ENCODE measurements at places on chromosomes 2 and 18.

DNA sequence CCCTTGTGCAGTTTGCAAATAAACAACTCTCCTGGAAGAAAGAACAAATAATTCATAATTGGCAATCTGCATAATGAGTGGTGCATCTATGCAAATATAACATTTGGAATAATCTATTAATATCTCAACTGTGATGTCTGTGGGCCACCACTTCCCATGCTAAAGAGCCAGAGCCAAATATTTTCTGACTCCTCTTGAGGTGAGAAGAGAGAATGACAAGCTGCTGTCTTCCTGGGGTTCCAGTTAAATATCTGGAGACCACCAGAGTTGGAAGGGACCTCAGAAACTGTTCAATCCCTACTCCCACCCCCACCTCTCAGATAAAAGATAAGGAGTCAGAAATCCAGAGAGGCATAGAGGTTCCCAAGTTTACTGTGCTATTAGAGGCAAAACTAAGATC lies 241.0 kb upstream of the SLC14A2 start:
- DNase-seq = no peak

DNA sequence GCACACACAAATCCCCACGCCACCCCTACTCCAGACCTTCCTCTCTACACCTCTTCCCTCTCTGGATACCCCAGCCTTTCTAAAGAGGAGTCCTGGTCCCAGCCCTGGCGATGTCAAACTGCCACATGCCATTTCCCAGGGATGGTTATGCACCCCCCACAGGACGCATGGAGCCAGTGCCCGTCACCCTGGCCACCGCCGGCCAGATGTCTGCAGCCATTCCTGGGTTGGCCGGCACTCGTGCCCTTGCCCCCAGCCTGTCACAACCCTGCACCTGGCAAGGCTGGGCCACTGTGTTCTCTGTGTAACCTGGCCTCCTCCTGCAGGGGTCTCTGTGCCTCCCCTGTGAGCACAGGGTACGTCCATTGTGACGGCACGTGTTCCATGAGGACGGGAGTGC lies 58.1 kb upstream of the NFATC1 start:
- no peak for DNase-seq

DNA sequence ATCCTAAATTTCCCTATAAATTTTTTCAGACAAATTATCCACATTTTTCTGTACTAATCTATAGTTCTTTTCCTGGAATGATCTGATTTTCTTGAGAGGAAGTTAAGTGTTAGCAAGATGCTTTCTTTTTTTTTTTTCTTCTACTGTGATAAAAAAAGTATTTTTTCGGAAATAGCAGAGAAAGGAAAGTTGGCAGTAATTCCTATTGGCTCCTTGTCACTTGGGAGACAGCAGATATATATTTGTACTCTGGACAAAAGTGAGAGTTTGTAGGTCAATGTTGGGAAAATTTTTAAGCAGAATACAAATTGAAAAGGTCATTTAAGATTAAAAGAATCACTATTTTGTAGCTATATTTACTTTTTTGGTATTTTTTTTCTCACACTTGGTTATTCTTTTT lies 635.7 kb upstream of the NRXN1 start:
- DNase-seq = no peak

- no peak for DNase-seq
Measured at GRCh38 chr2:226755631-226756030, 44.0 kb downstream of the IRS1 start.

DNA sequence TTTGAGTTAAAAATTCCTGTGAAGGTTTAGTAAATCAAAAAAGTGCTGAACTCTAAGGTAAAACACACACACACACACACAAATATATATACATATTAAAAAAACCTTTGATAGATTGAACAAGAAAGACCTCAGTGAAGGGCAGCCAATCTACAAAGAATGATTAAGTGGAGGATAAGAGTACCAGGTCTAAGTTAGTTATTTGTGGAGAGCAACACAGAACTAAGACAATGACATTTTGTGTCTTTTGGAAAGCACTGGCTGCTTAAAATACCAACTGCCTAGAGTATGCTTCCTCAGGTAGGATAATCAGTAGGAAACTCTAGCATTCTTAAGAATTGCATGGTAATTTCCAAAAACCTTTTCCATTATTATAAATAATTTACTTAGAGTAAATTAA lies 481.4 kb upstream of the SYT4 start:
- DNase-seq = no peak

DNA sequence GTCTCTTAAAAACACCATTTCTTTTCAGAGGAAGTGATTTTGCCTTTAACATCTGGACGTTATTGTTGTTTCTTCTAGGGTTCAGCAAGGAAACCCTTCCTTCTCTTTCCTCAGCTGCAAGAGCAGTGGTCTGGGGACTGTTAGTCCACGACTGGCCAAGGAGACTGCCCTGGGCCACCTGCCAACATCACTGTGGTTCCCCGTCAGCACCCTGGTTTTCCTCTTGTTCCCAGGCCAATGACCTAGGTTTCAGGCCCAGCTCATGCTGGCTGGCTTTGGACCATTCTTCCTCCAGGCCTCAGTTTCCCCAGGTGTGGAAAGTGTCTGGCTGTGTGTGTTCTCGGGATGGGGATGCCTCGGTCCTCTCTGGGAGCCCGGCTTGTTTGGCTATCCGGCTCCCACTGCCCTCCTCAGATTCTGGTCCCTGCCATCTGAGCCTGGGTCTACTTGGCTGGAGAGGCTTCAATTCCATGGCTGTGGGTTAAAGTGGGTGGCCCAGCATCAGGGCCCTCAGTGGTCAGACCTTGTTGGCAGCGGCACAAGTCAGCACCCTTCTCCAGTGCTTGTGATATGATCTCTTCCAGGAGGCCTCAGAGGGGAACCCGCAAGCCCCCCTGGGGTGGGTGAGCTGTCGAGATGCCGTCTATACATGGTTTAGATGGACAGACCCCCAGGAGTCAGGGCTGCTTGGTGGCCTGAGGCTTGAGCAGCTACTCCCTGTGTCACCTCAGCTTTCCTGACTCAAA lies 234.3 kb upstream of the HS6ST1 start:
- no peak for DNase-seq

DNA sequence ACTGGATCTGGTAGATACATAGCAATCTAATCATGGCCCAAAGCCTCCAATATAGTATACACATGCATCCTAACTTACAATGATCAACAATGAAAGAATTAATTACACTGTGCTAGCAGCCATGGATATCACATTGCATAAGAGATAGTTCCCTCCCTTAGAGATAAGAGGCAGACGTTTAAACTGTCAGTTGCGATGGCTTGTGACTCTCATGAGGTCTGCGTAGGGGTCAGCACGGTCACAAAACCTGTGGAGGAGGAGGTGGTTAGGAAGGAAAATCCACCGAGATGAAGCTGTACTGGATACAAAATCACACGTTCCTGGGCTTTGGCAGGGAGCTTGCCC lies 800 bp upstream of the RALB start:
- DNase-seq = no peak

DNA sequence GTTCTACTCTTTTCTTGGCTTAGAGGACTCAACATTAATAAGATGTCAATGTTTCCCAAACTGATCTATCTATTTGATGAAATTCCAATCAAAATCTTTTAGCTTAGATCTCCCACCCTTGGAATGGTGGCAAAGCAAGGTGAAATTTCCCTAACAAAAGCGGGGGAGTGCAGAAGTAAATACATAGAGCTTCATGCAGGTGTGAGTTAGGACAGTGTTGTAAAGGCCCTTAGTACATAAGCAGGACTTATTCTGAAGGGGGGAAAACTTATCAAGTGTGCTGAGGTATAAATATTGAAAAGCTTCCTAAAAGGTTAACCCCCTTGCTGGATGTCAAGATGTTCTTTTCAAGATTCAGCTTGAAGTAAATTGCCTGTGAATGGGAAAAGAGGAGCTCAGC lies 608.6 kb upstream of the CELF4 start:
- DNase-seq = no peak

GRCh38 chr2:218033590-218034496 lies 31.0 kb upstream of the TNS1 start:
- DNase-seq = no peak

DNA sequence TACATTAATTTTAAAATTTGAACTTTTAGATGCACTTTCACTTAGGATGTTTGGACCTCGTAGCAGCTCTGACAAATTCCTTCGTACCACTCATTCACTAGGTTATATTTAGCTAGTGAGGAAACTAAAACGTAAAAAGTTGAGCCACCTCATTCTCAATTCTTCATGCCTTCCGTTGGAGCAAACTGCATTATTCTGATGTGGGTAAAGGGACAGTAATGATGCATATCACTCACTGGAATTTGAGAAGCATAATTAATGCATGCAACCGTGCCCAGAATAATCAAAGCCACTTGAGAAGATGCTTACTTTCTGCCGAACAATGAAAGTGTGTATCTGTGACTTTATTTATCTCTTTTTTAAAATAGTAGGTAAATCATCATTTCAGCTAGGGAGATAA lies 2.2 kb downstream of the CNOT9 start:
- no peak for DNase-seq

- no peak for DNase-seq
Measured at GRCh38 chr2:38737925-38738324, 13.2 kb downstream of the SRSF7 start.

DNA sequence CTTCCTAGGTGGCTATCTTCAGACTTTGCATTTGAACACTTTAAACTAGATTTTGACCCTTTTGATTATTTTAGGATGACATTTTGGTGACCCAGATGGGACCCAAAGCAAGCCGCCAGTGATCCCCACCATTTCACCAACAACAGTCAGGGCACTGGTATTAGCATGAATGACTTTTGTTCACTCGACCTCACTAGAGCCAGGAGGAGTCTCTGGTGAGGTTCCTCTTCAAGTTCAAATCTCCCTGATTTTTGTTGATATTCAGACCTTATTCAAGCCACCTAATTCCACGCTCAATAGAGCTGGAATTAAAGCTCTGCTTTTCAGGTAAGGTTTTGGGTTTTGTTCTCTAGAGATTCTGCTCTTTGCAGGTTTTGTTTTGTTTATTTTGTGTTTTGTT lies 202.3 kb downstream of the MREG start:
- no peak for DNase-seq

DNA sequence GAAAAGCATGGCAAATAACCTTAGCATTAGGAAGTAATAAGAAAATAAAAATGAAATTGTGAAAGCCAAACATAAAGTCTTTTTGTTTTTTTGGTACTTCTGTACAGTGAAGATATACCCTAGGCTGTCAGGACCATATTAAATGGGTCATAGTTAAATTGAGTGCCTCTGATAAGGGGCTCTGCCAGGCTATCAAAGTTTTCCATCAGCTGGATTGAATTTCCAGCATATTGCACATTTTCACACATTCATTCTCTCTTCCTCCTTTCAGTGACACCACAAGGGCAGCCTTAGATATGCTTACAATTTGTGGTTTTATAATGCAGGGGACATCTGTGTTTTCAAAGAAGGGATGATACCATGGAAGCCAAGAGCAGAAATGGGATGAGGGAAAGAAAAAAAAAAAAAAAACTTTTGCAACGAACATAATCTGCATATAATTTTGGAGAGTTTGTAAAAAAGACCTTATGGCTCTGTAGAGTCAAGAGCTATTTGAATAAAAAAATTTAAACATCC lies 109.3 kb upstream of the LYPD1 start:
- DNase-seq = no peak

- DNase-seq = no peak
Measured at GRCh38 chr2:200476836-200477235, 33.0 kb downstream of the KCTD18 start.

- DNase-seq = no peak
Measured at GRCh38 chr2:109615637-109616144, 1.5 kb downstream of the SOWAHC start.

GRCh38 chr18:74645679-74646078 lies 48.0 kb downstream of the ZNF407 start:
- DNase-seq = no peak

GRCh38 chr2:42971947-42972736 lies 179.8 kb upstream of the HAAO start:
- no peak for DNase-seq

DNA sequence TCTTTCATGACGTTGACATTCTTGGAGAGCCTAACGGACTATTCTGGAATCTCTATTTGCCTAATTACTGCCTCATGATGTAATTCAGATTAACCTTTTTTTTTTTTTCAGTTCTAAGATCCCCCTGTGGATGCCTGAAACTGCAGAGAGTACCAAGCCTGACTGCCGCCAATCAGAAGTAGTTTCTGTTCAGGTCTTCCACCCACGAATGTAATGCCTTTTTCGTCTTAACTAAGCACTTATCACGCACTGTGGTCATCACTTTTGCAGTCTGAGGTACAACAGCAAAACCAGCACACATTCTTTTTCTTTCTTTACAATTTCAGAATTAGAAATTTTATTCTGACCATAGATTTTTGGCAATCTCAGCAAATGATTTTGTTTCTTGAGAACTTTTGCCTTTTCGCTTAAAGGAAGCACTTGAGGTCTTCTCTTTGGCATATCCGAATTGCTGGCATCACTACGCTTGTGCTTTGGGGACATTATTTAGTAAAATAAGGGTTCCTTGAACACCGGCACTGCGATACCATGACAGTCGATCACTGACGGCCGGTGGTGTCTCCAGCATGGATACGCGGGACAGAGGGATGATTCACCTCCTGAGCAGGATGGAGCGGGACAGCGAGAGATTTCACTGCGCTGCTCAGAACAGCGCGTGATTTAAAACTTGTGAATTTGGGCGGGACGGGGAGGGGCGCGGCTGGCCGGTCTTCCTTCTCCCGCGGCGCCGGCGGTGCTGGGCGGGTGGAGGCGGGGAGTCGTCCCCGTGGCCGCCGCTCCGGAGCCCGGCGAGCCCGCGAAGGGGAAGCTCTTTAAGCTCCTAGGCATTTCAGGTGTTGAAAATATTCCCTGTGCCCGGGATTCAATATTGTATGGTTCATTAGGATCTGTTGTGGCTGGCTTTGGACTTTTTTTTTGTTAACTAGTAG lies 32.0 kb upstream of the GPR55 start:
- DNase-seq = no peak

- DNase-seq = no peak
Measured at GRCh38 chr2:149827585-149828126, 240.1 kb upstream of the MMADHC start.

DNA sequence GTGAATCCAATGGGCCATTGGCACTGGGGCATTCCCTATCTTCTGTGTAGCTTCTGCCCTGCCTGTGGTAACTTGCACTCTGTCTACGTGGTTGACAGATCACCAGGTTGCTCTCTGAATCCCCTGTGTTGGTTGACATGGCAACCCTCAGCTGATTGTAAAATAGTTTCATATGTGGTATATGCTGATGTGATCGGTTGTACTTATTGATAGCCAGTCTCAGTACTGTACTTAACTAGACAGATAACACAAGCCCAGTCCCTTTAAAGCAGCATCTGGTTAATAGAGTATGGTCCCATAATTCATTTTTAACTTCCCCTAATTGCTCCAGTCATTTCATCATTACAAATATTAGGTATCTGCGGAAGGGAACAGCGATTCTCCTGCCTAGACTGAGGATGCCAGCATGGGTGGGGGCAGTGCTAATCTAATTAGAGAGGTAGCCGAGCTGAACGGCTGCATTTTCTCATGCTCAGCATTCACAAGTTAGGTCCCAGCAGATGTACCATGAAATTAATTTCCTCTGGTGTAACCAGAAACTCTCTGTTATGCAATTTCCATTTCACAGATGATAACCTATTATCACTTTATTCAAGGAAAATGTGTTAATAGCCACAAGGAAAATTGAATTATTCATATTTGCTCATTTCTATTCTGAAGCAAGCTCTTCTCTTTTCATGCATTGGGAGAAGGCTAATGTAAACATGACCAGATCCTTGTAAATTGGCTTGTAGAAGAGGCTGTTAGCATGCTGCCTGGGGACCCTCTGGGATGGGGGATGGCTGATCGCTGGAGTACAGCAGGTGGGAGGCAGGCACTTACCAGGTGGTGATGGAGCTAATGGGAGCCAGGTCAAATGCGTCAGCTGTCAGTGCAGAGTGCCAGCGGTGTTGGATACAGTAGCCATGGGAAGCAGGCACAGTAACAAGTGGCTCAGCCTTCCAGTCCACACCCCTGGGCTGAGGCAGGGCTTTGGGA lies 608.3 kb downstream of the GALR1 start:
- no peak for DNase-seq

Data from activated gamma-delta T cell treated with Interleukin-2 at 50 U/mL for 16 hours (primary cell).